ENCODE measurements at places on chromosomes 7 and 10.

- no peak for DNase-seq
Observed at GRCh38 chr10:69839696-69840345, 38.1 kb downstream of the COL13A1 start.

GRCh38 chr10:93762979-93763391 is 5.2 kb downstream of the LGI1 start:
- peak; percentile 58 for DNase-seq

- peak; percentile 22 for DNase-seq
Observed at GRCh38 chr10:72800000-72800740, 93.4 kb upstream of the OIT3 start.

- DNase-seq: no peak
Observed at GRCh38 chr10:69647819-69648218, 17.8 kb downstream of the FAM241B start.

DNA sequence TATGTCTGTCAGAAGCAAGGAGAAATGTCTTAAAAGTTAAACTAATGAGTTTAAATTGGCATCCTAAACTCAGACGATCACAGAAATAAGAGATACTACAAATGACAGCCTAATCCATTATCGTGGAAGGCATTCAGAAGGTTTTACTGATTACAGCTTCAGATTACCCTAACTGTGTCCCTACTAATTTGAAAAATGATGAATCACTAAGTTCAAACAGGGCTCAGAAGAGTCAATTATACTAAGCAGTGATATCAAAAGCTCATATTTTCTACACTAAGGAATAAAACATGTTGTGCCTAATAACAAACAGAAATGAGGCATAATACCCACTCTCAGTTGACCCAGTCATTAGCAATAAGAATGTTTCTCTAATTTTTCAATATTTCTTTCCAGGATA is 152.0 kb upstream of the NRBF2 start:
- no peak for DNase-seq

GRCh38 chr7:35036361-35037171 is 719 bp downstream of the DPY19L1 start:
- DNase-seq: peak; percentile 91

DNA sequence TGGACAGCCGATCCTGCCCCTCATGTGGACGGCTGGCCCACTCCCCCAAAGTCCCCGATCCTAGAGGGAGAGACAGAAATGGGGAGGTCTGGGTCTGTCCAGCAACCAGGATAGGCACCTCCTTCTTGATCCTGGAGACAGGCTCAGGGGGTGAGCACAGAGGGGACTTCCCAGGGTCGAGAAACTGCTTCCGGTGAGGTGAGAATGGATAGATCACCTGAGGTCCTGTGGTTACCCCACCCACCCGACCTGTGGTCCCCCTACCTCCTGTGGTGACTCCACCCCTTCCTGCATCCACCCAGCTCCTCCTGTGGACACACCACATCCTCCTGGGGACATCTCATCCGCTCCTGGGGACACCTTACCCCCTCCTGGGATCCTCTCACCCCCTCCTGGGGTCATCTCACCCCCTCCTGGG is 27.4 kb upstream of the RASGEF1A start:
- DNase-seq: no peak

DNA sequence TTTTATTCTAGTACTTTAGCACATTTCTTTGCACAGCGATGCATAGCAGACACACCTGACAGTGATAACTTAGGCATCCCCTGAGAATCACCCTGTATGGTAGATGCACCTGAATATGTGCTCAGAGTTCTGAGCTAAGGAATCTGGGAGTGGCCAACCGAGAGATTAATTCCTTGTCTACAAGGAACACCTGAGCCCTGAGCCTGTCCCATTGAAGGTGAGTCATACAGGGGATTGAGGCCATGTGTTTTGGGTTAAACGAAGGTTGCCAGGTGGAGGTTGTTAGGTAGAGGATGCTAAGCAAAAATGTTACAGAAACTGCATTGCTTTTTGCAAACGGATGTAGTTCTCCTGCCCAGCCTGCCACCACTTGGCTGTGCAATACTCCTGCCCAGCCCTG is 128.9 kb downstream of the AMPH start:
- peak; percentile 51 for DNase-seq

DNA sequence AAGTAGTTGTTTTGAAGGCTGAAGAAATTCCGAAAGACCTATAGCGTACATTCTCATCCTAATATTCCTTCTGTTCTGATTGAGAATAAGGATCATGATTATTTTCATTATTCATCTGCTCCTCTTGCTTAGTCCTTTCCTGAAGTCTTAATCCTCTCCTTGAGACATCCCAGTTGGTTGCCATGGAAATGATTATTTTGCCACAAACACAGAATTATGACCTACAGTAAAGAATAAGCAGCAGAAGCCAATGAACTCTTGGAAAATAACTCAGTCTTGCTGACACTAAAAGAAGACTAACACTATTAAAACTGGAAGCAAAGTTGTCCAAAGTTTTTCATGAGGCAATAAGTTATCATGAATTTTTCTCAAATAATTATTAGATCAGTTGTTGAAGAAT is 47.8 kb upstream of the JAZF1 start:
- no peak for DNase-seq

GRCh38 chr7:116988363-116988989 is 35.2 kb downstream of the ST7 start:
- DNase-seq: peak; percentile 49

- peak; percentile 92 for DNase-seq
Observed at GRCh38 chr7:81248420-81248819, 329.6 kb upstream of the SEMA3C start.

DNA sequence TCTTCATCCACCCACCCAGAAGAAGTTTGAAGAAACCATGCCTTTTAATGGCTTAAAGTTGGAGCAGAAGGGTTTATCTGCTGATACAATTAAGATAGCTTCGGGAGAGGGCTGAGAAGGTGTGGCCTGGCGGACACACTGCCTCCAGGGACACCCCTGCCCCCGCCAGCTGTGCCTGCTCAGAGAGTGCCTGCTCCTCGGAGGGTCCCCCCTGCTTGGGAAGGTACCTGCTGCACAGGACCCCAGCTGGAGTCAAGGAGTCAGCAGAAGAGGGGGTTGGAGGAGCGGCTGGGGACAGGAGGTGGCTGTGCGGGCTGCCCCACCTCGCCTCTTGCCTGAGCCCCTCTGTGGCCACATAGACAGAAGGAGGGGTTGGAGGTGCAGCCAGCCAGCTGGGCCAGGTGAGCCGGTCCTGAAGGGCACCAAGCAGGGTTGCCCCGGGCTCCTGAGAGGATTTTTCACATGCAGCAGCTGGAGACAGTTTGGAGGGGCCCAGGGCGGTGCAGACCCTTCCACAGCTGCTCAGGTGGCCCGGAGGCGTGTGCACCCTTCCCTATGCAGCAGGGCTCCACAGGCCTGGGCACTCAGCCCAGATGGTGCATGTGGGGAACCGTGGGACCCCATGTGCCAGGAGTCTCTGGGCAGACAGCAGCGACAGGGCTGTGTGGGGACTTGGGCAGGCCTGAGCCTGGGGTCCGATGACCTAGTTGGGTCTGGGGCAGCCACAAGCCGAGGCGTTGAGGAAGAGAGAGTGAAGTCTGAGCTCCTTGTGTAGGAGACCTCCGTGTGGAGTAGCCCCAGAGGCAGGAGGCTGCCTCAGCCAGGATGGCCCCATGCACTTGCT is 118.9 kb downstream of the INPP5A start:
- no peak for DNase-seq

DNA sequence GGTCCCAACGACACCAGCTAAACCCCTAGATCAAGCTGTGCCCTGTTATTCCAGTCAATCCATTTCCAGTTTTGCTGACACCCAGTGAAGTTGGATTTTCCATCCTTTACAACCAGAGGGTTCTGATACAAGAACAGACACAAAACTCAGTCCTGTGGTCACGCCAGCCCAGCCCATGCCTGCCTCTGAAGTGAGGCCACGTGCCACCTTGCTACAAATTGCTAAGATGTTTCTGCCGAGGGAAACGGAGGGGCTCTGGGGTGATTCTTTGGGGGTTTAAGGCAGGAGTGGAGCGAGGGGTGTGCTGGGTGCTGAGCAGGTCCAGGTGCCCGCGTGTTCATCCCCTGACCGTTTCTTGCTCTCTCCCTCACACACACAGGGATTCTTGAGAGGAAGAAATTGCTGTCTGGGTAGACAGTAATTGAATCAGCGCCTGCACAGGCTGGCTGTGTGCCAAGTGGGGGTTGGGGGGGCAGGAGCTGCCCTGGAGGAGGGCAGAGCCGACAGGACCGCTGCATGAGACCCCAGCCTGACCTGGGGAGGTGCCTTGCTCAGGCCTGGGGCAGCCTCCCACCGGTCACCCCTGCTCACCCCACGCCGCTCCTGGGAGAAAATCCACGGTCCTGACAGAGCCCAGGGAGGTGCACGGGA is 38.1 kb downstream of the ADAP1 start:
- DNase-seq: no peak

DNA sequence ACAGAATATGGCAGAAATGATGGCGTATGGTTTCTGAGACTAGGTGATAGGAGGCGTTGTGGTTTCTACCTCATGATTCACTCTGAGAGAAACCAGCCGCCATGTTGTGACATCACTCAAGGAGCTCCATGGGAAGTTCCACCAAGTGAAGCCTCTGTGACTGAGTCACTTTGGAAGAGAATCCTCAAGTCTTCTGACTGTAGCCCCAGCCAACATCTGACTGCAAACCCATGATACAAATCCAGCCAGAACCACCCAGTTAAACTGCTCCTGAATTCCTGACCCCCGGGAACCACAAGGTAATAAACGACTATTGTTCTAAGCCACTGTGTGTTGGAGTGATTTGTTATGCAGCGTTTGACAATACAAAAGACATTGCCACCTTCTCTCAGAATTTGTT is 91.1 kb upstream of the CARD11 start:
- no peak for DNase-seq

- no peak for DNase-seq
Observed at GRCh38 chr10:113543107-113543955, 9.5 kb upstream of the HABP2 start.

GRCh38 chr7:44572771-44573170 is 937 bp downstream of the DDX56 start:
- DNase-seq: no peak

Measured in DMS53 (cell line).